T1000 (cell line): ENCODE measurements at places on chromosomes 6 and 20.

- DNase-seq = no peak
These were observed 4.9 kb downstream of the ARID1B start for GRCh38 chr6:156781861-156782631.

DNA sequence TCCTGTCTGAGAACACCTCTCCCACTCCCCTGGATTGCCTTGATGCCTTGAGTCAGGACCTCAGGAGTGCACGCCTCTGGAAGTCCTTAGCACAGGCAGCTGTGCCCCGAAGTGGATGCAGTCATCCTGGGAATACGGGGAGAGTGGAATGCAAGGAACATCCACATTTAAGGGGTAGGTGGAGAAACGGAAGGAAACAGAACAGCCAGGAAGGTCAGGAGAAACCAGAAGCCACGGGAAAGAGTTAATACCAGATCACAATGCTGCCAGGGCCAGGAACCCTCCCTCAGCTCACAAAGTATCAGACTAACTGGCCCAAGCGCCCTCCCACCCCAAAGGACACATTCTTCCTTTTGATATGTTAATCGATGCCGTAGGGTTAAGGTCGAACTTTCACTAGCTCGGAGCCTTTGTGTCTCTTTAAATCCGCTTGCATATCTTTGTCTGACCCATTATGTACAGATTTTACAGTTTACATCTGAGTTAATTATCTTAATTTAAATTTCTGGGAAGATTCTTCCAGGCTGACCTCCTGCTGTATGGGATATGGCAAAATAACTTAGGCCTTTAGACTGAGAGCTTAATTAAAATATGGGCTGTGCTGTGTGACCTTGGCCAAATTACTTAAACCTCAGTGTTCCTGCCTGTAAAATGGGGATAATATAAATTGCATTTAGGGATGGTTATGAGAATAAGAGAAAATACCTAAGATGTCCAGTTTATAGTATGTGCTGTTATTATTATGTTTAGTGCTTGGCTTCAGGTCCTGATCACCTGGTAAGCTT, 24.0 kb upstream of the CCND3 start:
- DNase-seq = no peak

GRCh38 chr6:38867726-38868125, 152.6 kb downstream of the DNAH8 start:
- DNase-seq = no peak

- no peak for DNase-seq
These were observed 37.0 kb downstream of the DLL1 start for GRCh38 chr6:170253910-170254269.

DNA sequence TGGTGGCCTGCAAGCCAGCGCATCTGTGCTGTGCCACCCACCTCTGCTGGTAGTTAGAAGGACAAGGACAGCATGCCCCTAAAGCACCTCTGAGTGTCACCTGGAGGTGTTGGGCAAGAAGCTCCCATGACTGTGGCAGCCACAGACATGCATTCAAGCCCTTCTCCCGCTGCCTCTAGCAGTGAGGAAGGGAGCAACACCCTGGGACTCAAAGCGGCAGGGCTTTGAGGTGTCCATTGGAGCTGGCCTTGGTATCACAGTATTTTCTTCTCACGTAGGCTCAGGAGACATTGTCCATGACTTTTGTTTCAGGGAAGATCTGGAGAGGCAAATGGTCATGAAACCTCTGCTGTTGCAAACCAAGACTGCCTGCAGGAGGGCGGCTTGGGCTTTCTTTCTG, 140.8 kb upstream of the RIN2 start:
- DNase-seq = no peak

DNA sequence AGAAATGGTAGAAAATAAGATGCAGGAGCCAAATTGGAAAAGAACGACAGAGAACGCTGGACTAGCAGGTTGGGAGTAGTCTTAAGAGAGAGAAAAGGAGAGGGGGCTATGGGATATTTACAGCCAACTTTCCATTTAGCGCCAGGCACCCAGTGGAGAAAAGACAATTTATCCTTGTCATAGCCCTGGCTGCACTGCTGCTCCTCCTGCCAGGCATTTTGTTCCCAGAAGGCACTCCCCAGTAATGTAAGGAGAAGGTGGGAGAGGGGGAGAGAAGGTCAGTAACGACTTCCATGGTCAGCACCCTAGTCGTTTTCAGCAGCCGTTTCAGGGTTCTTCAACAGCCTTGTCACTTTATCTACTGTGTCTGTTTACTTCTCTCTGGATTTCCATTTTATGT, 159.0 kb downstream of the TRMT11 start:
- DNase-seq = no peak

DNA sequence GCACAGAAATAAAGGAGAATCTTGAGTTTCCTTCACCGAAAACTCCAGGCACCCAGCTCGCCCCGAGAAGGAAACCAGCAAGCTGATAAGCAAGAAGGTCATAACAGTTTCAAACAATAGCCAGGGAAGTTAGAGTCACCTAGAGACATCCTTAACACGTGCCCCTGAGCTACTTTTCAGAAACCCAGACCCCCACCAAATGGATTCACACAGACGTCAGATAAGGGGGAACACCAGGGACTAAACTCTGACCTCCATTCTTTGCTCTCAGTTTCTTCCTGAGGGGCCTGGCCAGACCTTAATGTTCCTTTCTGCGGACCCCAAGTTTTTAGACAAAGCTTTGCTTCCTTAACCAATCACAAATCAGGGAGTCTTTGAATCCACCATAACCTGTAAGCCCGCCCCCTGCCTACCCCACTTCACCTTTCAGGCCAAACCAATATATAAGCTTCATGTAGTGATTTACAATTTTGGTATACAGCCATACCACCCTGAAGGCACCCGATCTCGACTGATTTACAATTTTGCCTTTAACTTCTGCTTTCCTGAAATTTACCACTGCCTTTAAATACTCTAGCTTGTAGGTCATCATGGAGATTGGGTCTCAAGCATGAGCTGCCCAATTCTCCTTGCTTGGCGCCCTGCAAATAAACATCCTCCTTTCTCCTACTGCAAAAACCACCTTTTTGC, 11.7 kb downstream of the SOD2 start:
- no peak for DNase-seq

- no peak for DNase-seq
These were observed 83.0 kb downstream of the SCAND1 start for GRCh38 chr20:35871259-35871771.

DNA sequence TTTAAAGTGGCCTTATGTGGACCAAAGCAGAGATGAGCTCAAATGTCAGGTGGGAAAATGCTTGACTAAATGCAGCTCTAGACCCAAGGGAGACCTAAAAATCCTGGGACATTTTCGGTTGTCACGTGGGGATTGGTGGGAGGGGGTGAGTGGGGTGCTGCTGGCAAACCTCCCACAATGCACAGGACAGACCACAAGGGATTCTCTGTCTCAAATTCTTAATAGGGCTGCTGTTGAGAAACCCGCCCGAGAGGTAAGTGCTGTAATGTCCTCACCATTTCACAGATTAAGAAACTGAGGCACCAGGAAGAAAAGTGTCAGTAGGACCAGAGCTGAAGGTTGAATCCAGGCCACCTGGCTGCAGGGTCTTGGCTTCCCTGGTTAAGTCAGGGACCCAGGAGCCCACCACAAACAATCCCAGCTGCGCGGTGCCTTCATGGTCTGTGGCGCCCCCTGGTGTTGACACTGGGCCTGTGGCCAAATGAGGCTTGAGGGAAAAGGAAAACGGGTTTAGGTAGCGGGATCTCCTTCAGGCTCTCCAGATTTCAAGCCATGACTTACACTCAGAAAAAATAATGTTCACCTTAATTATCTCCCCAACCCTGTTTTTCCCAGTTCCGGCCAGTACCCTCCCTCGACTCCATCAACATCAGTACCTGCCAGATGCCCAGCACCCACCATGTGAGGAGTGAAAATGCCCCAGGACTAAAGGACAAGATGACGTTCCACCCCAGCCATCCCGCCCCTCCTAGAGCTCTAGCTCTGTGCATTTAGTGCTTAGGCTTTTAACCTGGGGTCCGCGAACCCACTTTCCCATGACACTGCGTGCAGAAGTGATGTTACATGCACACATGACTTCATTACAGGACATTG, 7.2 kb downstream of the HLA-G start:
- no peak for DNase-seq

DNA sequence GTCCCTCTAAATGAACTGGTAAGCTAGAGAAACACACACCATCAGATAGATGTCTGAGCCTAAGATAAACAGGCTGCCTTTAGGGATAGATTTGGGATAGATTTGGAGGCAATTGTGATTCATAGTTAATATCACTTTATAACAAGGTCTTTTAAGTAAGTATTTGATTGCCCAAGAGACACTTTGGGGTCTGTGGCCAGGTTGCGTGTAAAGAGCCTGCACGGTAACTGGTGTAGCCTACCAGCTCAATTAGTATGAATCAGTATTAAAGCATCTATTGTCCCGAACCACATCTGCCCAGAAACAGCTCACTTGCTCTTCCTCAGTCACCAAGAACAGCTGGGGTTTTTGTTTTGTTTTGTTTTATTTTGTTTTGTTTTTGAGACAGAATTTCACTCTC, 193.3 kb downstream of the SASH1 start:
- DNase-seq = no peak

DNA sequence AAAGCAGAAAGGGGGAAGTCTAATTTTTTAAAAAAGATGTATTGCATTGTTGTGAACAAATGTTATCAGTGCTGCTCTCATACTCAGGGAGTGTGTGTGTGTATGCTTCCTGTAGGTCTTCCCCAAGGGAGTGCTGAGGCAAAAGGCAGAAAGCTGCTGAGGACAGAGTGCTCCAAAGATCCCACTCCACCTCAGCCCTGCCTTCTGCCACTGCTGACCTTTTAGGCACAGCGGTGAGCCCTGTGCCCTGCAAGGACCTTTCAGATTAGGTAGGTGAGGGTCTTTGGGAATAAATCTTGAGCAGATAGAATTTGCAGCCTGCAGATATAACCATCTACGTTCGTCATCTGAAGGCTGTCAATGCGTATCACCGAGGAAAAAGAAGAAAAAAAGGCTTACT, 756.4 kb upstream of the MMS22L start:
- no peak for DNase-seq

- DNase-seq = no peak
These were observed 147.1 kb downstream of the PRL start for GRCh38 chr6:22149501-22150367.

- no peak for DNase-seq
These were observed 2.7 kb upstream of the BTN3A2 start for GRCh38 chr6:26362093-26362835.

GRCh38 chr6:29530671-29531310, 28.7 kb downstream of the UBD start:
- DNase-seq = no peak

DNA sequence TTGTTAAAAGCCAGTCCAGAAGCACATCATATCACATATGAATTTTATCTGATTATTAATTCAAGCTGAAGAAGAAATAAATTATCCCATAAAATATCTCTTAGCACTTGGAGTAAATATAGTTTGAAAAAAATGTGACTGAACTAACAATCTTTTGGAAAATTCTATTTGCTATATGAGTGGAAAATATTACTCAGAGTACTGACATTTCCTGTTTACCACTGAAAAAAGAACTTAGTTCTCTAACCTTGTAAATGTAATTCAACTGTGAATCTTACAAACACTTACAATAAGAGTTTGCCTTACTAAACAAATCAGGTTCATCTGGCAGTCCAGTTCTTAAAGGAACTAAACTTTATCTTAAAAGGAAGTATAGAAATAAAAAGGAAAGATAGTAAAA, 44.2 kb downstream of the MOXD1 start:
- DNase-seq = no peak

DNA sequence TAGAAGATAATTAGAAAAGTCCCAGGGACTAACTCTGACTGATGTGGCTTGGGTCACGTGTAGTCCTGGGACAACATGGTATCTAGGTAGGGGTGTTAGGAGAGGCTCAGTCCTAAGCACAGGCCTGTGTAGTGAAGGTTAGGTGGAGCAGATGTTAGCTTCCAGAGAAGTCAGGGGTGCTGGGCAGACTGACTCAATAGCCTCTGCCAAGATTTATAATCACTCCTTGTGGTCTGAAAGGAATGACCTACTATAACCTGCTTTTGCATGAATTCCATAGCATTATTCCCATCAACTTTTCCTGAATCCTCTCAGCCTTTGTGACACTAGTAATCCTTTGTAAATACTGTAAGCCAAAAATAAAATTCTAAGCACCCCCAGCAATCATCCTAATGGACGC, 10.2 kb upstream of the PEX7 start:
- DNase-seq = no peak

DNA sequence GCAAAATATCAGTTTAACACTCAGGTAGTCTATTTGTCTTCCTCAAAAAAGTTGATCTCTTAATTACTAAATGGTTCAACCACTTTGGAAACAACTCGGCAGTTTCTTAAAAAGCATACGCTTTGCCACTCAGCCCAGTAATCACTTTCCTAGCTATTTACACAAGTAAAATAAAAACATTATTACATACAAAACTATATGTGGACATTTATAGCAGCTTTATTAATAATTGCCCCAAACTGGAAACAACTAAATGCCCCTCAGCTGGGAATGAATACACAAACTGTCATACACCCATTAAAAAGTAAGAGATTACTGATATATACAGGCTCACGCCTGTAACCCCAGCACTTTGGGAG, 7.4 kb downstream of the EEF1A1 start:
- DNase-seq = no peak

DNA sequence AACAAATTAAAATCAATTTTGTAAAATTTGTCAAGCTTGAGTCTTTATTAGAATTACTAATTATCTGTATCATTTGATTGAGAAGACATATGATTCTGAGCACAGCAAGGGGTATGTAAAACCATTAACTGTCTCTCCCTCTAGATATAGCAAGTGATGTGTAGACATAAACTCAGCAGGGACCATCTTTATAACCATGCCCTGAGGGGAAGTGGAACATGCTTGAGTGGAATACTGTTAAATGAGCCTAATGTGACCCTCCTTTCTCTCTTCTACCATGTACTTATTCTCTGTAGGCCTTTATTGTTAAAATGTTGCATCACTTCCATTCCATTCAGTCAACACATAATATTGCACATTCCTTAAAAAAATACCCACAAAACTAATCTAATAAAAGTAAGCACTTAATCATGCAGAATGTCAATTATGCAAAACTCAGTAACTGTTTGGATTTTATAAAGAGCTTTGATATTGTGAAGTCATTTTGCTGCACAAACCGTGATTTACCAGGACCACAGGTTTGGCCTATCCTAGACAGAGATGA, 896.6 kb upstream of the MANEA start:
- DNase-seq = no peak

DNA sequence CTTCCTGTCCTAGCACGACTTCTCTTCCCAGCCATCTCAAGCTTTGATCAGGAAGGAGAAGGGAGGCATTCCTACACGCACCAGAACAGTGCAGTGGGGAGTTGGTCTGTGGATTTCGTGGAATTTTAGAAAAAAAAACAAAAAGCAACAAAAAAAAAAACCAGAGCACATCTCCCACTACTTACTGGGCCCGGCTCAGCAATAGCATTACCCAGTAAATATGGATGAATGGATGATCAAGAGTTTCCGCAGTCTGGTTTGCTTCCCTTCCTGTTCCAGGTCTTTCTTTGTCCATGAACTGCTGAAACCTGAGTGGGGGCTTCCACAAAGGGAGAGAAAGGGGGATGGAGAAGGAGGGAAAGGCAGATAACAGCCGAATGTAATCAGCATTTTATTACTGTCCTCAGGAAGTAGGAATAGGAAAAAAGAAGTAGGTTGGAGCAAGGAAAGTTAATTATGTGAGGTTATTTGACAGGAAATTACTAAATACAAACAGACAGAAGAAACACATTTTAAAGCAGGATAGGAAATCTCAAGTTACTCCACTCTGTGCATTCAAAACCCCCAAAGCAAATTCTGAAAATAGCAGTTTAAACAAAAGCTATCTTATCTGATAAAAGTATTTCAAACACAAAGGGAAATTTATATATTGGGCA, 349.0 kb downstream of the PRL start:
- no peak for DNase-seq
